ENCODE measurements at places on chromosomes 11 and 22.

GRCh38 chr11:82720267-82721065, 13.2 kb downstream of the FAM181B start:
- DNase-seq: no peak

DNA sequence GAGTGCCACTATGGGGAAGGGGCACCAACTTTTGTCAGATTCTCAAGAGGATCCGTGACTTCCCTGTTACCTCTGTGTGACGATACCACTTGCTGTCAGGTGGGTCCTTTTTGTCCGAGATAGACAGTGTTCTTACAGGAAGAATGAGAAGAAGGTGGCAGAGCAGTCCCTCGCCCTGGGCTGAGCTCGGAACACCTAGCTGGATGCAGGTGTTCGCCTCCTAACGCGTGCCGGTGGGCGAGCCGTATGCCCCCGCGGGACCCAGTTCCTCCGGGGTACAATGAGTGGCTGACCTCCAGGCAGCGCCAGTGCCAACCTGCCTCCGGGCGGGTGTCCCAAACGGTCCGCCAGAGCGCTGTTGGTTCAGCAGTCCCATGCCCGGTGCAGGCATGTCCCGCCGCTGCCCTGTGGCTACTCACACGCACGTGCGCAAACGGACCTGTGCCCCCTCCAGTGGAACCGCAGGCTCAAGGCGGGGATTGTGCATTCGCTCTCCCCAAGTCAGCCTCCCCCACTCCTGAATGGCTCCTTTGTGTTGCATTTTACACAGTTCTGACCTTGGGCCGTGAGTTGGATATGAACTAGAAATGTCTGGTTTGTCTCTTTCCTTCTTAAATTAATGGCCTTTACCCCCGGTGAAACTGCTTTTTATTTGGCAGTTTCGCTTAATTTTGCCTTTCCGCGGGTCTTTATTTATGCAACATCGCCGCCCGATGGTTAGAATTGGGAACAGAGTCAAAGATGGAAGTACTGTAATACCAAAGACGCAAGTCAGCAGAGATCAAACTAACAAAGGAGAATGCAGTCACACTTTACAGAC, 1.1 kb upstream of the ABTB2 start:
- DNase-seq: no peak

DNA sequence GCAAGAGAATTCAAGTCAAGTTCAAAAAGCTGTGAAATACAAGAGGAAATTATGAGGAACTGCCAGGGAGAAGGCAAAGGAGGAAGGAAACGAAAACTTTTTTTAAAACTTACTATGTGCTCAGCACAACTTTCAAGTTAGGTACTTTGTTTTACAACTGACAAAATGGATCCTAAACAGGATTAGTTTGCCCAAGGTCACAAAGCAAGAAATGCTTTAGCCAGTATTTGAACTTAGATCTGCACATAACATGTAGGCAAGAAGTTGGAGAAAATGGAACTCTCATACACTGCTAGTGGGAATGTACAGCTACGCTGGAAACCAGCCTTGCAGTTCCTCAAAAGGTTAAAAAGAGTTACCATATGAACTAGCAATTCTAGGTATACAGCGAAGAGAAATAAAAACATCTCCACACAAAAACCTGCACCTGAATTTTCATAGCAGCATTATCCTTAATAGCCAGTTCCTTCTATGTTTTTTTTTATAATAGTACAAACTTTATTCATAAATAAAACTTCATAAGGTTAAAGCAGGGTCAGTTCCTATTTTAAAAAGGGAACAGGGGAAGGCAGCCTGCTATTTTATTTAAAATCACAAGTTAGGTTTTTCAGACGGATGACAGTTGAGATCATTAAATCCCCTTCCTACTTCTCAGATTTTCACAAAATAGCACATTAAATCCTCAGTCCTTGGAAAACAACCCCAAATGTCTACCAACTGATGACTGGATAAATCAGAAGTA, 19.2 kb downstream of the DDX6 start:
- DNase-seq: no peak

- no peak for DNase-seq
Observed at GRCh38 chr11:57427727-57428082, 784 bp upstream of the SLC43A3 start.

DNA sequence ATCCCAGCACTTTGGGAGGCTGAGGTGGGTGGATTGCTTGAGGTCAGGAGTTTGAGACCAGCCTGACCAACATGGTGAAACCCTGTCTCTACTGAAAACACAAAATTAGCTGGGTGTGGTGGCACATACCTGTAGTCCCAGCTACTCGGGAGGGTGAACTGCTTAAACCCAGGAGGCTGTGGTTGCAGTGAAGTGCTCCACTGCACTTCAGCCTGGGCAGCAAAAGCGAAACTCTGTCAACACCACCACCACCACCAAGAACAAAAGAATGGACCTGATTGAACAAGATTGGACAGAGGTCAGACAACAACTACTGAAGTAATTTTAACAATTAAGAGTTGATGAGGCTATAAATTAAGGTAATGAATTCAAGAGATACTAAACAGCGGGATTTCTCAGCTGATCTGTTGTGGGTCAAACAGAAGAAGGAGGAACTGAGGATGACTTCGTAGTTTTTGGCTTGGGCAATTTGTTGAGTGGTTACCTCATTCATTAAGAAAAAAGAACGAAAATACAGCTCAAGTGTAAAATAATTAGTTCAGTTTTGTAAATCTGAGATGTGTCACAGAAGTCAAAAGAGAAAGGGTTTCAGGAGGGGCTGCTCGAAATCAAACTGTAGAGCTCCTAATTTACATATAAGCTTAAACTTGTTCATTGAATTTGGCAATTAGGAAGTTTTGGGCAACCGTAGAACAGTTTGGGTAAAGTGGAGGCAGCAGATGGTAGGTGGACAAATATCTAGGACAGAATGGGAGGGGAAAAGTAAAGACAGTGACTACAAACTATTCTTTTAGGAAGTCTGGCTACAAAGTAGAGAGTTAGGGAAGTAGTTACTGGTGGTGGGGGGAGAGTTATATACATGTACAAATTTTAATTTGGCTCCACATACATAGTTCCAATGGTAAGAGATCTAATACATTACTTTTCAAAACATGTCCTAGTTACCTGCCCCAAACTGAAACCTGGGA, 4.5 kb downstream of the IL18 start:
- DNase-seq: no peak

- no peak for DNase-seq
Observed at GRCh38 chr22:16651217-16651616, 58.6 kb upstream of the CCT8L2 start.

DNA sequence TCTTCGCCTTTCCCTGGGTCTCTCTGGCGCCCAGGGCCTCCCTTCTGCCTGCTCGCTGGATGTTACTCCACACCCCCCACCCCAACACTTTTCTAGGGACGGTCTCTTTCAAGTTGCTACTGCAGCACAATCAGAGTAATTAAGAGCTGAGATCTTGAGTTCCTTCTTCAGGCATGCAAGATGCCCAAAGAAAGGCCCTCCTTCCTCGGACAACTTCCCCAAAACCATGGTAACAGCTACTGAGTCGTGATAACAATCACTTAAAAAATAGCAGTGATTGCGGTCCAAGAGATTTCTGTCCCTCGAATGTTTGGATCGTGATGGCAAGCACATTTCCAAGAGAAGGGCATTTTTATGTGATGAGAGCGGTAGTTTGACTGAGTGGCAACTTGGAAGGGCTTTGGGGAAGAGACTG, 638 bp upstream of the TENM4 start:
- DNase-seq: no peak

DNA sequence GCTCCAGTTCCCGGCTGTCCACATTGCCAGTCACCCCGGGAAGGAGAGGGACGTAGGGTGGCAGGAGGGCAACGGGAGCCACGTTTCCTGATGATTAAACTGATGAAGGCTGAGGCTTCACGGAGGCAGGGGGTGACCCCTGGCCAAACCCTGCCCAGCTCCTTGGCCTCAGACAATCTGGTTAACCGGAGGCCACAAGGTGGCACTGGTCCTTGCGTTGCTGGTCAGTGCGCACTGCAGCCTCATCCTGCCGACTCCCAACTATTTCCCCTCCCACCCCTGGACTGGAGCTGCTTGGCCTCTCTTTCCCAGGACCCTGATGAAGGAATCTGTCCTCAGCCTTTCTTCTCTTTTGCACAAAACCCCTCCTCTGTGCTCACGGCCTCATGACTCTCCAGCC, 75.3 kb downstream of the PDE2A start:
- DNase-seq: no peak

- DNase-seq: no peak
Observed at GRCh38 chr11:35479731-35480130, 45.7 kb downstream of the PAMR1 start.

- no peak for DNase-seq
Observed at GRCh38 chr11:66904981-66905521, 48.2 kb downstream of the LRFN4 start.

GRCh38 chr11:47466701-47467250, 17.8 kb upstream of the RAPSN start:
- no peak for DNase-seq

DNA sequence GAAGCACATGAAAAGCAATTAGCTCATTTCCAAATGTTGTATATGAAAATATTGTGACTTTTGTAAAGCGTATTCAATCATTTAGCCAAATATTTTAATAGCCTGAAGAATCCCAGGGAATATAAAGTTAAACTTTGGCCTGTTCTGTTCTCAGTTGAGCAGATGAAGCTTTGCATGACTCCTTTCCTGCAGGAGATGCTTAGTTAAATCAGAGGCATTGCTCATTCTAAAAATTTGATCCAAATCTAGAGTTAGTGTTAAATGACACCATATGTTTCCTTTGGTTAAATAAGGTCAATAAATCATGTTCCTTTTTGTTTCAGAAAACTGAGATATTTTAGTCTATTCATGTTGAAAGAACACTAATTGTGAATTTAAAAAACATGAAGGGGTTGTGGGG, 51.2 kb upstream of the BIRC3 start:
- DNase-seq: no peak

- DNase-seq: no peak
Observed at GRCh38 chr11:8026982-8027381, 39.8 kb downstream of the EIF3F start.

GRCh38 chr11:63574856-63575602, 11.8 kb upstream of the PLAAT2 start:
- no peak for DNase-seq

- DNase-seq: no peak
Observed at GRCh38 chr11:133058501-133058900, 473.8 kb downstream of the OPCML start.

DNA sequence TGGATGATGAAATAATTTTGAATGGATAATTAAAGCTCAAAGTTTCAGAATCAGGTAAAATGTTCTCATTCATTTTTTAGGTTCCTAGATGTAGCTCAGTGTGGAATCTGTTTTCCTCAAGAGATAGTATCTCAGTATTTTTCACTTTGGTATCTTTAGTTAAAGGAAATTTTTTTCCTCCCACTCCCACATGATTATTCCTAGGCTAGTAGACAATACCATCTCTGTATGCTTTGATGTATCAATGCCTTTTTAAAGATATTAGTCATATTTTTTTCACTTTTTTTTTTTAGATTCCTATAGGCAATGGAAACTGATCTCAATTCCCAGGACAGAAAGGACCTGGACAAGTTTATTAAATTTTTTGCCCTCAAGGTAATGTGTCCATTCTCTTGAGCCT, 26.6 kb downstream of the ATG13 start:
- DNase-seq: no peak

DNA sequence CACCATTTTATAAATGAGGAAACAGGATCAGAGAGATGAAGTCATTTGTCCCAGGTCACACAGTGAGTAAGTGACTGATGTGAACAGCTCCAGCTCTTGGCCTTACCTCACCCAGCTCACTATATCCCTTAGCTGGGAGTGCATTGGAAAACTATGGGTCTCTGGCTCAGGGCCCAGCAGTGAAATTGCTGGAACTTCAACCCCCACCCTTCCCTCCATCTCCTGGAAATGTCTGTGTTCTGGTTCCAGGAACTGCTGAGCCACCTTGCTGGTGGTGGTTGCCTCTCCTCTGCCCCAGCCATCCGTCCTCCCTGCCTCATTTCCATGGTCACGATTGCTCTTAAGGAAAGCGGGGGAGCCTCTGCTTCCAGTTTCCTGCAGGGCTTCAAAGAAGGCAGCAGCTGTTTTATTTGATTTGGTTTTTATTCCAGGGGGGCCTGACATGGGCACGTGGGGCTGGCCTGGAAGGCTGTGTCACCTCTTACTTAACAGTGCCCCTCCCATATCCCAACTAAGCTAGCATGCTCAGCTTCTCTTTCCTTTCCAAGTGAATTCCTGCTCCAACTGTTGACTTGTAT, 46.2 kb upstream of the CSTF3 start:
- no peak for DNase-seq

DNA sequence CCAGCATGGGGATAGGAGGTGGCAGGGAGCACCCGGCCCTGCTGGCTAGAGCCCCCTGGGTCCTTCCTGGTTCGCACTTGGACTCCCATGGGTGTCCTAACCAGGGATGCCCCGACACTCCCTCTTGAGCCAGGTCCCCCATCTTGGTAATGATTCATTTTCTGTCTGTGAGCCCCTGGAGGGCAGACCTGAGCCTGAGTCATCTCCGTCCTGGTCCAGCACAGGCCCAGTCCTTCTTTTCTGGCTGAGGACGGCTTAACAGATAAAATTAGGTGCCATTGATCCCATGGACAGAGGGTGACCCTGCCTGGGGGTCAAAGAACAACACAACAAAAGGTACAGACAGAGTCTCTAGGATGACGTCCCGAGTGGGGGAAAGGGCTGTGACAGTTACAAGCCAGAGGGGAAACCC, 3.5 kb downstream of the RHOD start:
- DNase-seq: no peak

DNA sequence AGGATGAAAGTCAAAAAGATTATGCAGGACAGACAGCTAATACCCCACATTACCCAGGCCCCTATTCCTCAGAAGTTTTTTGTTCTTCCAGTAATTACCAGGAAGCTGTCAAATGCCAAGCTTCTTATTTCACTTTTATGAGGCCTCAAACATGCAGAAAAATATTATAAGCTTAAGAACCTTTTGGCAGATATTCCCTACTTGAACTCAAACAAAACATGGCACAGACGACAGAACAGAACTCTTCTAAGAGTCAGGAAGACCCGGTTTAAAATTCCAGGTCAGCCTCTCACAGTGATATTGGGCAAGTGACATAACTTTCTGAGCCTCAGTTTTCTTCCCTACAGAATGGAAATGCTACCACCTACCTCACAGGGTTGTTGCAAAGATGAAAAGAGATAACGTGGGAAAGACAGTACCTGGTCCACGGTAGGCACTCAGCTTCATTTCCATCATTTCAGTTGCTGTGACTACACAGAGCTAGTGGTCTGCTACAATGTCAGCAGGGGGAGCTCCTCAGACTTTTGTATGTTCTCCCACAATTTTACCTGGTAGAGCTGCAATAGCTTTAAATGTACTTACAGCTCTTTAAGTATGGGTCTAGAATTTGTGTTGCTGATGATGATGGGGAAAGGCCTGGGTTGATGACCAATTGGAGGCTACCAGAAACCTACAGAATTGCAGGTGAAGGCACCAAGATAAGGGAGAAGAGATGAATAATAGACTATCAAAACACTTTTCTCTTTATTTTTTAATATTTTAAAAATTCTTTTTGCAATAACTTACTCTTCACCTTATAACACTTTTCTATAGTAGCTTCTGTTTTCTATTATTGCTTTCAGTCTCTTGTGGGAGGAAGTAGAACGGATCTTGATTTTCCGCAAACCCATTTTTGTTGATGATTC, 98.3 kb upstream of the CHRM4 start:
- no peak for DNase-seq

Measured in cortex of kidney (tissue), 1 donor.